ENCODE measurements at places on chromosomes 12 and 14.

GRCh38 chr14:21070083-21070609, at the start of gene ARHGEF40:
Gene ARHGEF40 (plus strand): TSS chr14:21070304. CDS start chr14:21070397, 93 bp downstream.
- peak; percentile 85 for DNase-seq

DNA sequence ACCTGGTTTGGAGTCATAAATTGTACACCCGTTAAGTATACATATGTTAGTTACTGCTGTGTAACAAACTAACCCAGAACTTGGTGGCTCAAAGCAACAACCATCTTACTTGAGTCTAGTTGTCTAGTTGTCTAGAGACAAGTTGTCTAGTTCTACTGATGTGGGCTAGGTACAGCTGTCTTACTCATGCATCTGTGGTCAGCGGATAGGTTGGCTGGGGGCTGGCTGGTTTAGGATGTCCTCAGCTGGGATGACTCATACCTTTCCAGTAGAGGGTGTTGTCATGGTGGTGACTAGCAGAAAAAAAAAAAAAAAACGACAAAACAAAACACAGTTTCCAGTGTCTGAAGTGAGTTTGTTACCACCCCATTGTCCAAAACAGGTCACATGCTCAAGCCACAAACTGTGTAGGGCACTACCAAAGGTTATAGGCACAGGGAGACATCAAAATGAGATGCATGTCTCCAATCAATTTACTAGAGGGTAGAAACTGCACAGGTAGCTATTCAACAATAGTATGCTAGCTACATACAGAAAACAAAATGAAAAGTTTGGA, 680.3 kb downstream of the MED13L start:
- peak; percentile 12 for DNase-seq

DNA sequence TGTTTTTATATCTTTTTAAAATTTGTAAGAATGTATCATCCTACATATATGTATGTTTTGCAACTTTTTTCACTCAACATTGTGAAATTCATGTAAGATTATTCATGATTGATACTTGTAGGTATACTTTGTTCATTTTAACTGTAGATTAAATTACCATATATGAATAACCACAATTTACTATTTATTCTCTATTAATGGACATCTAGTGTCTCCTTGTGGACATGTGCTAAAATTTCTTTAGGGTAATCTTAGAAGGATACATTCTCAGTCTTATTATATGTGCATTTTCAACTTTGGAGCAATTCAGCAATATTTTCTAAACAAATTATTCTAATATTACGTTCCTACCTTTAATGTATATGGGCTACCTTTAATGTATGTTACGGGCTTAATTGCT, 192.4 kb downstream of the FUT8 start:
- DNase-seq = no peak

DNA sequence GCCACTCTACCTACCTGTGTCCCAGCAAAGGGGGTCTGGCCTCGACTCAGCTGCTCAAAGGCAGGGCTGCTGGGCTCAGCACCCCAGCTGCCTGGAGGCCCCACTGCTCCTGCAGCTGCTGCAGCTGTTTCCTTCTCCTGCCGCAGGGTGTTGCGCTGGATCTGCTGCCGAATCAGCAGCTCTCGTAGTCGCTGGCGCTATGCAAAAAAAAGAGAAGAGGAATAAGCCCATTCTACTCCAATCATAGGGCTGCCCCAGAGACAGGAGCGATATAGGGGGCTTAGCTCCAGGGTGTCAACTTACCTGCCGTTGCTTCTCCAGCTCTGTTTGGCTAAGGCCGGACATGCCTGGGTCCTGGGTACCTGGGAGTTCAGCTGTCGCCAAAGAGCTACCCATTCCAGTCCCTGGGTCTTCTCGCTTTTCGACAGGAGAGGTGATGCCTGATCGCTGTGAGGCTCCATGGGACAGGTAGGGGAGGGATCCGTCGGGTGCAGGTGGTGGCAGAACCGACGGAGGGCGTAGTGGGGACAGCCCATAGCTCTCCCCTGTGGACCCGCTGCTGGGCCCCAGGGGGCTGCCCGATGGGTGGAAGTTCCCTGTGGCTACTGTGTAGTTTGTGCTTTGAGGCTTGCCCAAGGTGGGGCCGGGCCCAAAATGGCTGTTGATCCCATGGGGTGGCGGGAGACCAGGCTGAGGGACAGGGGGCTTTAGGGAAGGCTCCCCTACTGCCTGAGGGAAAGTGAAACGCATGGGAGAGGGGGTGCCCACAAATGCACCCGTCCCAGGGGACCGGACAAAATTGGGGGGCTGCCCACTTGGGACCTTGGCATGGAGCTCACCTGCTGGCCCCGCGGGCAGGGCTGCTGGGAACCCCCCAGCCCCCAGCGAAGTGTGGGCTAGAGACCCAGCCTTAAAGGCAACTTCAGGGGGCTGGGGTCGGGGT, 20.9 kb downstream of the KMT2D start:
- no peak for DNase-seq

DNA sequence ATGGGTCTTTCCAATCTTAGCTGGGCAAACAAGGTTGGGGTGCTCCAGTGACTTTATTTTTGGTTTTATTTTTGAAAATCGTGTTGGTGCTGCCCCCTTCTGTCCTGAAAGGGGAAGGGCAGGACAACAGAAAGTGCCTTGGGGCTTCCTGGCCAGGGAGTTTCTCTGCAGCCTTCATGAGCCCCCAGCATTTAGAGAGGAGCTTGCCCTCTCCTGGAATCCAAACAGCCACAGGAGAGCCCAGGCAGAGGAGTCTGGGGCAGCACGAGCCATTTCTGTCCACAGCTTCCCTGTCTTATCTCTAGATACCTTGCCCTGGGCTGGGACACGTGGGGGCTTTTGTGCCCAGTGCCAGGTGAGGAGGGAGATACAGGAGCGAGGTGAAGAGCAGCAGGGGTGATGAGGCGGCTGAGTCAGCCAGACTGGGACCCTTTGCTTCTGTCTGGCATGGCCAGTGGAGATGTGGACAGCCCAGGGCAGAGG, 4.4 kb upstream of the C1RL start:
- peak; percentile 44 for DNase-seq

- no peak for DNase-seq
Measured at GRCh38 chr14:90424686-90425372, 28.0 kb downstream of the CALM1 start.

GRCh38 chr14:79482825-79483224, 728.5 kb downstream of the DIO2 start:
- DNase-seq = no peak

DNA sequence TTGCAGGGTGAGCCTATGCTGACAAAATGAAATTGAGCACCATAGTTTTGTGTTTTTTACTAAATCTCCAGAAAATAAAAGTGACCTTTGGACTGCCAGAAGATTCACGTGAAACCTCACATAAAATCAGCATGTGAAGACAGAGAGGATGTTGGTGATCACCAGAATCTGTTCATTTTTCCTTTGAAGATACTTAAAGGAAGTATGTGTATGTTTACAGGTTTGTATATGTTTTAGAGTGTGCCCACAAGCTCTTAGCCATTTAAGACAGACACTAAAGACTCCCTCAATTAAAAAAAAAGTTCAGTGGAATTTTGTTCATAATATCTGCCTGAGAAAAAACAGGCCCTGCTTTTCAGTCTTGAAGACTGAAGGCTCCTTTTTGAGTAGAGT, 25.9 kb downstream of the DDX47 start:
- no peak for DNase-seq

GRCh38 chr12:7628381-7628961, 37.2 kb downstream of the APOBEC1 start:
- DNase-seq = peak; percentile 81

- no peak for DNase-seq
Measured at GRCh38 chr12:130748786-130749185, 32.7 kb upstream of the RIMBP2 start.

GRCh38 chr12:18908191-18908590, 170.3 kb downstream of the CAPZA3 start:
- no peak for DNase-seq

DNA sequence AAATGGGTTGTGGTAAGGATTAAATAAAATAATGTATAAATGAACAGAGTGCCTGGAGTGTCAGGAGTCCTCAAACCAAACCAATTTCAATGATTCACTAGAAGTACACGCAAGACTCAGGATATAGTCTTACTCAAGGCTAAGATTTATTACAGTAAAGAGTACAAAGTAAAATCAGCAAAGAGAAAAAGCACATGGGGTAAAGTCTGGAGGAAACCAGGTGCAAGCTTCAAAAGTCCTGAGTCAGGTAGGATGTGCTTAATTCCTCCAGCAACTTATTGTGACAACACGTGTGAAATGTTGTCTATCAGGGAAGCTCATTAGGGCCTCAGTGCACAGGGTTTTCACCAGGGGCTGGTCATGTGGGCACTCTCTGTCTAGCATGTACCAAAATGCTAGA, 105.8 kb upstream of the NAP1L1 start:
- peak; percentile 18 for DNase-seq

- no peak for DNase-seq
Measured at GRCh38 chr14:75011356-75011994, 8.8 kb downstream of the EIF2B2 start.

- DNase-seq = no peak
Measured at GRCh38 chr12:34607520-34608195, 585.4 kb downstream of the ALG10 start.

DNA sequence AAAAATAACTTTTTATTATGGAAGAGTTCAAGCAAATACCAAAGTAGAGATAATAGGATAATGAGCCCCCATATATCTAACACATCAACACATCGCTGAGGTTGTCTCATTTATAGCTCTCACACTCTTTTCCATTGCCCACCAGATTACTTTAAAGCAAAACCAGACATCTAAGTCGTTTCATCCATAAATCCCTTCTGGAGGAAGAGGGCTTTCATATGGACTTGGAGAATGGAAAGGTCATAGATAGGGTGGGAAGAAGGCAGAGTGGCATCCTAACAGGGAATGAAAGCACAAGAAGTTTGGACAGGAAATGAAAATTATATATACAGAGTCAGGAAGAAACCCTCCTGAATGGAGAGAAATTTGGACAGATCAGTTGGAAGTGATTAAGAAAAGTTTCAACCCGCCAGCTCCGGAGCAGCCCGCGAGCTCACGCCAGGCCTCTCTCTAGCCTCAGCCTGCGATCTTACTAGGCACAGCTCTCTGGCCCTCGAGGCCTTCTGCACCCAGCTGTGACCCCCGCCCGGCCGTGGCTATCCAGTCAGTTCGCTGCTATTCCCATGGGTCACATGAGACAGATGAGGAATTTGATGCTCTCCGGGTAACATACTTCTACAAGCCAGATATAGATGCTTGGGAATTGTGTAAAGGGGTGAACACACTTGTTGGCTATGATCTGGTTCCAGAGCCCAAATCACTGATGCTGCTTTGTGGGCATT, 48.4 kb upstream of the NID2 start:
- DNase-seq = no peak

GRCh38 chr12:79451978-79452377, 238.8 kb downstream of the PAWR start:
- DNase-seq = peak; percentile 37

- no peak for DNase-seq
Measured at GRCh38 chr12:112001576-112001975, 11.4 kb downstream of the TMEM116 start.

- no peak for DNase-seq
Measured at GRCh38 chr14:85532374-85533022, 2.6 kb downstream of the FLRT2 start.

- DNase-seq = peak; percentile 48
Measured at GRCh38 chr12:113154351-113154973, 4.9 kb downstream of the CFAP73 start.

- DNase-seq = no peak
Measured at GRCh38 chr12:22835431-22835830, 210.5 kb downstream of the ETNK1 start.

- no peak for DNase-seq
Measured at GRCh38 chr12:131617596-131618302, 93.1 kb upstream of the SFSWAP start.

DNA sequence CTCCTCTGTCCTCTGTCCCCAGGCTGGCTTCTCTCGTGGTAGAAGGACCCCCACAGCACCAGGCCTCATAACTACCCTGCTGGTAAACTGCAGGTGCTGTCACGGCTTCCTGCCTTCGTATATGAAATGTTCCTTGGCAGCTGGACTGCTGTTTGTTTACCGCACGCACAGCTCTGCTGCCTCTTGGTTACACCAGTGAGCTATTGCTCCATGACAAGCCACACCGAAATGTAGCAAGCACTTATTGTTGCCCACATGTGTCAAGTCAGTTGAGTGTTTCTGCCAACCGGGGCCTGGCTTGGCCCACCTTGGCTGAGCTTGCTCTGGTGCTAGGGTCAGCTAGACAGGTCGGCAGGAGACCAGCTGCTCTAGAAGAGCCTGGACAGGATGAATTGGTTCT, 21.7 kb upstream of the TCL1B start:
- DNase-seq = no peak

GRCh38 chr14:104939666-104940410, 15.2 kb downstream of the PLD4 start:
- no peak for DNase-seq

DNA sequence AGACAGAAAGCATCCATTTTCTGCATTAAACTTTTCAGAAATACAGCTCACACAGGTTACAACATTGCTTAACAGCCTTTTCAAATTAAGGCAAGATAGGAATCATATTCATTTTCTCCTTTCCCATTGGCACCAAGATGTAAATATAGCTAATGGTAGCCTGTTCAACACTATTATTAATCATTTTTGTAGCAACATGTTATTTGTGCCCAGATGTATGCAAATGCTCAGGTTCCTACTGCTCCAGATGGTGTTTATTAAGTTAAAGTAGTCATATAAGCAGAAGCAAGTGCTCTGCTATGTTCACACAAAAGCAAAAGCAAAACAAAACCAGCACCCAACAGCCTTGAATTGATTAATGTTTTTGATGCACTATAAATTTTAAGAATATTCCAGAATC, 1110.6 kb downstream of the SLC6A15 start:
- DNase-seq = no peak

DNA sequence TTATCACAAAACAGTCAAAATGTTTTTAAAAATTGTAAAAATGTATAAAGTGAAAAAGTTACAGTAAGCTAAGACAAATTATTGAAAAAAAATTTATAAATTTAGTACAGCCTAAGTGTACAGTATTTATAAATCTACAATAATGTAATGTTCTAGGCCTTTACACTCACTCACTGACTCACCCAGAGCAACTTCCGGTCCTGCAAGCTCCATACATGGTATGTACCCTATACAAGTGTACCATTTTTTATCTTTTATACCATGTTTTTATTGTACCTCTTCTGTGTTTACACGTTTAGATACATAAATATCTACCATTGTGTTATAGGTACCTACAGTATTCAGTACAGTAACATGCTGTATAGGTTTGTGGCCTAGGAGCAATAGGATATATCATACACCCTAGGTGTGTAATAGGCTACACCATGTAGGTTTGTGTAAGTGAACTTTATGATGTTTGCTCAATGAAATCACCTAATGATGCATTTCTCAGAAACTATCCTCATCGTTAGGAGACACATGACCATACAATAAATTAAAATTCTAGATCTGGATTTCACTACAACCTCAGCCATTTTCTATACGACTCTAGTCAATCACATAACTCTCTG, 66.8 kb downstream of the TXNDC16 start:
- no peak for DNase-seq

DNA sequence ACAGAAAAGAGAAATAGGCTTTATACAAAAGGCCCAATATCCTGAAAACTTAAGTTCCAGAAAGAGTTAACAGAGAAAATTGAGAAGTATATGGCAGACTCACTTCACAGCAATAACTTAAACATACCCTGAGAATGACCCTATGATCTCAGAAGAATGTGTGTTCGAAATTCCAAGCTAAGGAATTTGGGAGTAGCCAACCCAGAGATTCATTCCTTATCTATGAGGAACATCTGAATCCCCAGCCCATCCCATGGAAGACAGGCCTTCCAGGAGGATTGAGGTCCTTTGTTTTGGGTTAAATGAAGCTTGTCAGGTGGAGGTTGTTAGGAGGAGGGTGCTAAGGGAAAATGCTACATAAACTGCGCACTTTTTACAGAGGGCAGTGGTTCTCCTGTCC, 7.5 kb upstream of the SAV1 start:
- DNase-seq = no peak

All from hepatocyte (in vitro differentiated cells).